ENCODE measurements at places on chromosomes 4 and X. TPM values are rescaled to one million over a fixed set of nuclear protein-coding genes. Genes with fewer than 3 reads are reported as not detected.

Gene SSX2B
- total RNA-seq, result not detected

Gene TIGD4
- 9.6 TPM for total RNA-seq

Gene PCDH11X
- 23.6 TPM for total RNA-seq

Gene CSAG2
- not detected for total RNA-seq

Gene DCX
- total RNA-seq, result 31.3 TPM

Gene MCF2
- total RNA-seq, result 5.6 TPM

Gene ASB12
- 0.38 TPM for total RNA-seq

Gene GDPD2
- total RNA-seq, result 7.5 TPM

Gene ZBTB49
- total RNA-seq, result 9.7 TPM

Gene RTL3
- total RNA-seq, result 0.16 TPM

Gene GPRIN3
- 33.2 TPM for total RNA-seq

Gene WAS
- total RNA-seq, result 3.5 TPM

Gene H2BW2
- total RNA-seq, result not detected

Gene SLC6A14
- 0.99 TPM for total RNA-seq

Gene CXCL6
- not detected for total RNA-seq

Gene LDOC1
- 11.7 TPM for total RNA-seq

Gene CPZ
- 59.4 TPM for total RNA-seq

Gene HTN3
- not detected for total RNA-seq

Gene S100G
- not detected for total RNA-seq

Gene EXOC1L
- not detected for total RNA-seq

Gene FATE1
- total RNA-seq, result not detected

Gene ADH1A
- not detected for total RNA-seq

Gene BEX1
- total RNA-seq, result 94.6 TPM

Gene GC
- not detected for total RNA-seq

Gene IL15
- total RNA-seq, result 2.4 TPM

Gene SPOCK3
- 22.1 TPM for total RNA-seq

Gene FOXR2
- not detected for total RNA-seq

Gene ARHGAP36
- total RNA-seq, result 2.4 TPM

Gene IL1RAPL1
- 9.1 TPM for total RNA-seq

Gene DRD5
- total RNA-seq, result 1.4 TPM

Gene GASK1B
- total RNA-seq, result 46.1 TPM

Gene FGFRL1
- total RNA-seq, result 31.2 TPM

Gene MAGEB17
- total RNA-seq, result not detected

Gene ODAPH
- not detected for total RNA-seq

Gene ADGRG2
- total RNA-seq, result 12.8 TPM

Gene SHROOM4
- total RNA-seq, result 10.0 TPM

Gene RIBC1
- total RNA-seq, result 1.8 TPM

Gene MTMR8
- total RNA-seq, result 9.2 TPM

Measured in camera-type eye (tissue), 1 donor.